ENCODE measurements at places on chromosomes 16 and 17.

DNA sequence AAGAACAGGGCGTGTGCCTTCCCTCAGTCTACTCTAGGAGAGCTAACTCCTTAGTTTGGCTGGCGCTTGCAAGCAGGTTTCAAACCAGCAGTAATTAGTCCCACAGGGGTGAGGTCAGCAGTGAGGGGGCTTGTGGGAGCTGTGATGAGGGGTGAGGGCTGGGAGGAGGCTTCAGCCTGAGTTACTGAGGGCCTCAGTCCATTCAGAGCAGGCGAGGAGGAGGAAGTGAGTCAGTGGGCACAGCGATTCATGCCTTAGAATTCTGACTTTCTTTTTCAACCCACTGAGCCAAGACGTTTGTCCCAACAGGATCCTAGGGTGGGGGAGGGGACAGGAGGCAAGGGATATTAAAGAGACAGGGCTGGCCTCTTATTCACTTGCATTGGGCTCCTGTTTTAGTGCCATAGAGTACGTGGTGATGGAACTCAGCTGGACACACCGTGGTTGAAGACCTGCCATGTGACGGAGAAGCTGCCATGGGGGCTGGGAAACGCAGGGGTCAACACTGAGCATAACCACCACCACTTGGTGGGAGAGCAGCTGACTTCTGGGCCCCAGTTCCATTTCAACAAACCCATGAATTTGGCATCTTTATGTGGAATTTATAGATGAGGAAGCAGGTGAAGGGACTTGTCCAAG is 8.3 kb upstream of the ITGA3 start:
- DNase-seq = no peak

- no peak for DNase-seq
These were observed 25.1 kb downstream of the C16orf54 start for GRCh38 chr16:29720703-29721102.

DNA sequence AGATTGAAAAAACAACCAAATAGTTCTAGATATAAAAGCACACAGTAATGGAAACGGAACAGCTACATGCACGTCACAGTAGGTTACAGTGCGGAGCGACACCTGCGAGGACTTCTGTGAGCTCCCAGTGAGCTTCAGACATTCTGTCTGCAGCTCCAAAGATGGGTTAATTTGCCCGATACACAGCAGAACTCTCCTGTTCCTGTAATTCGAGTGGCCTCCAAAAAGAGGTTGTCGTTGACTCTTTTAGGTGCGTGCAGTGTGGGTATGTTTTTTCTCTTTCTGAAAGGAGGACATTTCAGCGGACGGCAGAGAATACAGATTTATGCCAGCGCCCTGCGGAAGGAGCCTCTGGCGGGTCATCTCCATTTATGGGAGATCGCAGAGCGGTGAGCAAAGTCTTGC is 2.9 kb downstream of the OR1F1 start:
- DNase-seq = no peak

- no peak for DNase-seq
These were observed 973.5 kb downstream of the CDH11 start for GRCh38 chr16:64148356-64148755.

GRCh38 chr16:75206749-75207451 is at the start of gene CTRB2:
CTRB2 (minus strand) TSS chr16:75207161; CDS start chr16:75207141, 20 bp downstream.
- no peak for DNase-seq

GRCh38 chr16:29230671-29231096 is 175.8 kb downstream of the NPIPB11 start:
- no peak for DNase-seq

DNA sequence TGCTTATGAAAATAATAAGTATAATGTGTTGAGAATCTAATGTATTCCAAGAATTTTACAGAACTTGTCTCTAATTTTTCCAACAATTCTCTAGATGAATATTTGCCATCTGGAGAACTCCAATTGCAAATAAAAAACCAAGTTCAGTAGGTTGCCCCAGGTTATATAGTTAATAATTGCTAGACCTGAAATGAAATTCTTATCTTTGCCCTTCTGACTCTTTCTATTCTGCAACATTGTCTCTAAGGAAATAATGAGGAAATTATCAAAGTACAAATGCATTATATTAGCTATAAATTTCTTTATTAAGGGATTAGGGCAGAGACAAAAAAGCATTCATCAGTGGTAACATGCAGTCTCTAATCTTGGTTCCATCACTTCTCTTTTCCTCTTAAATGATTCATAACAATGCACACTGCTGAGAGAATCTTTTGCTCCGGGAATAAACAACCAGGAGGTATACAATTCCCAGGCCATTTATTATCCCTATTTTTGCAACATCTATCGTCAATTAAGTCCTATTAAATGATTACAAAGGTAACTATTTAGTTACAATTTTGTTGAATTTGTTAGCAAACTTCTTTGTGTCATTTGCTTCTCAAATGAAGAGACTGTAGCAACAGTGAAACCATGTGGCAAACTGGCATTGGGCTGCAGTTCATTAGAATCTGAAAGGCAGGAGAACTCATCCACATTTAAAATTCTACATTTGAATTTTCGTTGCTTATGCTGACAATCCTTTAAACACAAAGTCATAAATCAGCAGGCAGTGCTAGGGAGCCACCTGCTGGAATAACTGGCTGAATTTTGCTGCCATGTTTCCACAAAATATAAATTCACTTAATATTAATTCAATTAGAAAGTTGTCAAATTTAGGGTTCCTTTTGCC is 349.6 kb downstream of the KIF2B start:
- DNase-seq = no peak

- no peak for DNase-seq
These were observed 5.4 kb downstream of the VASN start for GRCh38 chr16:4376893-4377572.

DNA sequence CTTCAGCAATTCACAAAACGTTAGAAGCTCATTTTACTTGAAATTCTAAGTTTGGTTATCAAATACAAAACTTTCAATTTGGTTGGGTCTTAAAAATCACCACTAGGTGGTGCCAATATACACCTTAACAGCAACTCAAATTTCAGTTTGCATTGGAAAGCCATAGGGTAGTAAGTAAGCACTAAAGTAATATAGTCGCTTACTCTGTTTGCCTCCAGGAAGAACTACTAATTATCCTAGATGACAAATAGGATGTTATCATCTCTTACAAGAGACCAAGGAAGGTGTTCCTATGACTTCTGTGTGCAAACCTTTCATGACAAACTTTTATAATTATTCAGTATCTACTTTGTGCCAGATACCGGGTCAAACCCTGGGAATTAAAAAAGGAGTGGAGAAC is 93.3 kb downstream of the MYO1D start:
- DNase-seq = no peak

GRCh38 chr17:73196500-73196899 is 3.6 kb downstream of the COG1 start:
- no peak for DNase-seq

DNA sequence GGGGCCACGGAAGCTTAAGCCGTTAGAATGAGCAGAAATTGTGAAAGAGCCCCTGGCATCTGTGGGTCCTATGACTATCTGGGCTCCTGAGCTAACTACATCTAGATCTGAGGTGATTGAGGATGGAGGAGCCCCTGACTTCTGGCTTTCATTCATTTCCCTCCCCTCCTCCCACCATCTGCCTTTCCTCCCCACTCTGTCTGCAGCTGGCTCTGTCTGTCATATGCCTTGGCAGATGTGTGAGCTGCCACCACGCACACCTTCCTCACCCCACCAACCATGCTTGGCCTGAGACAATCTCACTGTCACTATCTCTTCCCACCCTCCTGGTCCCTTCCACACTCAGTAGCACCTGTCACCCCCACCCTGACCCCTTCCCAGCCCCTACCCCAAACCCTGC is 5.1 kb downstream of the CD300E start:
- no peak for DNase-seq
